ENCODE measurements at places on chromosomes 16 and 17. TPM values are rescaled to one million over a fixed set of nuclear protein-coding genes. Genes with fewer than 3 reads are reported as not detected.

TEKT3 gene
- not detected for total RNA-seq

HCRT gene
- not detected for total RNA-seq

IL21R gene
- 36.2 TPM for total RNA-seq

ENPP7 gene
- not detected for total RNA-seq

SOX15 gene
- not detected for total RNA-seq

RAB11FIP4 gene
- 0.18 TPM for total RNA-seq

P3H4 gene
- total RNA-seq: 95.4 TPM

Measured in myometrial cell (primary cell).